ENCODE measurements at places on chromosomes 2 and 18.

DNA sequence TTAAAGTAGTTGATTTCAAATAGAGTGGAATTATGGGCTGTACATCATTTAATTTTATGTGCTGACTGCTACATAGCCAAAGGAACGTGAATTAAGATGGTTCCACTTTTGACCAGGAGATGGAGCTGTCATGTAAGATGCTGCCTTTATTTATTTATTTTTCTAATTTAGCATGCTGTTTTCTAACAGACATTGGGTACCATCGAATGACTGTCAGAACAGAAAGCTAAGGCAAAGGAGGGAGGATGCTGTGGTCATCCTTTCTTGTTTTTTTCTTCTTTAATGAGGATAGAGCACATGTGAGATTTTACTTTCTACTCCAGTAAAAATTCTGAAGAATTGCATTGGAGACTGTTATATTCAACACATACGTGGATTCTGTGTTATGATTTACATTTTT lies at the start of gene SCN2A:
SCN2A (plus strand) TSS at position 185 of the 400 bp plus-strand sequence. CDS start 56,410 bp downstream, outside the sequence.
- no peak for DNase-seq

DNA sequence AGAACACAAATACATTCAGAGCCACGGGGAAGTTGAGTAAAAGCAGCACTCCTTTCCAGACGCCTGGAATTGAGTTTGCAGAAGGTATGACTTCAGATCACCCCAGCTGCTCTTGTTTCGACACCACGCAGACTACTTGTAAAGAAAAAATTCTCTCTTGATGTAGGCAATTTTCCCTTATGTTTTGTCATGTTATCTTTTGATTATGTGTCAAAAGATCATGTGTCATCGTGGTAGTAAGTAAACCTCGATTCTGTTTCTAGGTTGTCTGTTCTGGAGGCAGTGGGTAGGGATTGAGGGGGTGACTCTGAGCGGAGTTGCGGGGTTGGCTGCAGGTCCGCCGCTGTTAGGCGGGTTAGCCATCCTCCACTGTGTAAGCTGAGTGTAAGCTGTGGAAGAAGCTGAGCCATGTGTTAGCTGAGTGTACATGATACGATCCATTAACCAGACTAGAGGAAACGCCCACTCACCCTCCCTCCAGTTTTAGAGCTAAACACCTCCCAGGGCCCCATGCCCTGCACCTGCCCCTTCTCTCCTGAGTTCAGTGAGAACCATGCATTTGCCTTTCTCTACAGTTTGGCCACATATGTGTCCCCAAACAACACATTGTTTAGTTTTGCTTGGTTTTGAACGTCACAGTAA lies 181.8 kb downstream of the SNTG2 start:
- no peak for DNase-seq

DNA sequence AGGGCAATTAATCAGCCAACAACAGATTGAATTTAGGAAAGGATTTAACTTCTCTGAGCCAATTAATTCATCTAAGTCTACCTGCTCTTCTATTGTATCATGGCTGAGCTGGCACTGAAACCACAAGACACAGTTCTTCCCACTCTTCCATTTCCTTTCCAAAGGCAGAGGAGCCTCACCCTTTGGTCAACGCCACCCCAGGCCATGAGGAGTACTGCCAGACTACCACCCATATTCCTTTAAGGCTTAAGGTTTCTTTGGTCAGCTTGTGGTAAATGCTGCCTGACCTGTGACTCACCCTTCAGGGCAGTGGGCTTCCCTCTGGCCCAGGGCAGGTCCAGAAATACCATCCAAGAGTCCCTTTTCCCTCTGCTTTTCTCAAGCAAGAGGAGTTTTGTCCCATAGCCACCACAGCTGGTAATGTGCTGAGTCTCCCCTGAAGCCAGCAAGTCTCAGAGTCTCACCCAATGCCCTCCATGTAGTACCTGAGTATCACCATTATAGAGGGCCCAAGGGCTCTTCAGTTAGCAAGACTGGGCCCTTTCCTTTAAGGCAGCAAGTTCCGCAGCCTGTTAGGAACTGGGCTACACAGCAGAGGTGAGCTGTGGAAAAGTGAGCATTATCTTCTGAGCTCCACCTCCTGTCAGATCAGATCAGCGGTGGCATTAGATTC lies 900.5 kb upstream of the CRIM1 start:
- DNase-seq = no peak

- no peak for DNase-seq
These were observed 552.4 kb upstream of the CDH2 start for GRCh38 chr18:28729321-28729720.

- no peak for DNase-seq
These were observed 209.2 kb upstream of the SYT4 start for GRCh38 chr18:43486462-43486861.

GRCh38 chr2:19408592-19408991 lies 50.2 kb upstream of the OSR1 start:
- no peak for DNase-seq

- DNase-seq = no peak
These were observed 98.4 kb downstream of the SCG2 start for GRCh38 chr2:223503746-223504145.

GRCh38 chr2:238941262-238941792 lies 93.4 kb downstream of the TWIST2 start:
- DNase-seq = no peak

- no peak for DNase-seq
These were observed 279.6 kb downstream of the PARD3B start for GRCh38 chr2:204824751-204825453.
